ENCODE measurements at places on chromosomes 11 and 22.

- DNase-seq = no peak
Measured at GRCh38 chr22:36660510-36660840, 43.1 kb downstream of the CACNG2 start.

GRCh38 chr11:64449381-64450167 is 90.6 kb downstream of the RPS6KA4 start:
- peak; percentile 54 for DNase-seq

GRCh38 chr22:27630754-27631153 is 170.8 kb downstream of the MN1 start:
- DNase-seq = no peak

- no peak for DNase-seq
Measured at GRCh38 chr22:38831166-38831945, 12.5 kb downstream of the NPTXR start.

DNA sequence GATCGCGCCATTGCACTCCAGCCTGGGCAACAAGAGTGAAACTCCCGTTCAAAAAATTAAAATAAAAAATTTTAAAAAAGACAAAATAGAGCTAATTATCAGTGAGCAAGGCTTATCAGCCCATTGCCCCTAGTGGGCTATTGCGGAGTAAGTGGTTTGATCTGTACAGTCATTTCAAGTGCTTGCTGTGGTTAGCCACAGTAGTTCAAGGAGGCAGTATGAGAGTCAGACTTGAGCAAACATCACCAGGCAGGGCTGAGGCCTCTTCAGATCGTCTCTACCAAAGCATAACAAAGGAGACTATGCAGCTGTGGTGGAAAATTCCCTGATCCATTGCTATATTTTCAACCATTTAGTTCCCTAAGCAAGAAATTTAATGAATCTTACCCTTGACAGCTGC is 4.3 kb upstream of the SBF2 start:
- DNase-seq = no peak

GRCh38 chr11:43664295-43664694 is 16.2 kb upstream of the HSD17B12 start:
- no peak for DNase-seq

GRCh38 chr11:79686703-79687419 is 246.0 kb upstream of the TENM4 start:
- no peak for DNase-seq

DNA sequence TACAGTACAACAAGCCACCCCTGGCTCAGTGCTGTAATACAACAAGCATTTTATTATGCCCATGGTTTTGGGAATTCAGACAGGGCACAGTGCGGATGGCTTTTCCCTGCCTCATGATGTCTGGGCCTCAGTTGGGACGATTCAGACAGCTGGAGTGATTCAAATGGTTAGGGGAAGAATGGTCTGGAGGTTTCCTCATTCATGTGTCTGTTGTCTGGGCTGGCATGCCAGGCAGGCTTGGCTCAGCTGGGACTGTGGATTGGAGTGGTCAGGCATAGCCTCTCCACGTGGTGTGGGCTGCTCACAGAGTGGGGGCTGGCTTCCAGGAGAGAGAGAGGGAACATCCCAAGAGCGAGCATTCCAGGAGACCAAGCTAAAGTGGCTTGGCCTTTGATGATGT is 164.4 kb downstream of the C11orf91 start:
- DNase-seq = no peak

DNA sequence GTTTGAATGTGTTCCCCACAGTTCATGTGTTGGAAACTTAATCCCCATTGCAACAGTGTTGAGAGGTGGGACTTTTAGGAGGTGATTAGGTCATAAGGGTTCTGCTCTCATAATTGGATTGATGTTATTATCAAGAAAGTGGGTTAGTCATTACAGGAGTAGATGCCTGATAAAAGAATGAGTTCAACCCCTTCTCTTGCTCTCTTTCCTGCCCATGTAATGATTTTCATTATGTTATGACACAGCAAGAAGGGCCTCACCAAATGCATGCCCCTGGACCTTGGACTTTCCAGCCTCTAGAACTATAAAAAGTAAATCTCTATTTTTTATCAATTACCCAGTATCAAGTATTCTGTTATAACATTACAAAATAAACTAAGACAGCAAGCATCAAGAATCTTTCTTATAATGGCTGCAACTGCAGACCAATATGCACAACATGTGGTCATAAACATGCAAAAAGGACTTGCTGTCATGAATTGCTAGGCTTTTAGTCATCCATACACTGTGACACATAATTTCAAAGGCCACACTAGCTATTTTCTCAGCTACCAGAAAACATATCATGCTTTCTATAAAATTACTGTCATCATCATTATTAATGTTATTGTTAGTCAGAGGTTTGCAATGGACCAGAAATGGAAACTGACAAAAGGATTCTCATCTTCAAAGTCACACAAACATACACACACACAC is 99.9 kb upstream of the GUCY1A2 start:
- DNase-seq = no peak

GRCh38 chr22:22397292-22397870 is 111.2 kb downstream of the ZNF280B start:
- DNase-seq = no peak

DNA sequence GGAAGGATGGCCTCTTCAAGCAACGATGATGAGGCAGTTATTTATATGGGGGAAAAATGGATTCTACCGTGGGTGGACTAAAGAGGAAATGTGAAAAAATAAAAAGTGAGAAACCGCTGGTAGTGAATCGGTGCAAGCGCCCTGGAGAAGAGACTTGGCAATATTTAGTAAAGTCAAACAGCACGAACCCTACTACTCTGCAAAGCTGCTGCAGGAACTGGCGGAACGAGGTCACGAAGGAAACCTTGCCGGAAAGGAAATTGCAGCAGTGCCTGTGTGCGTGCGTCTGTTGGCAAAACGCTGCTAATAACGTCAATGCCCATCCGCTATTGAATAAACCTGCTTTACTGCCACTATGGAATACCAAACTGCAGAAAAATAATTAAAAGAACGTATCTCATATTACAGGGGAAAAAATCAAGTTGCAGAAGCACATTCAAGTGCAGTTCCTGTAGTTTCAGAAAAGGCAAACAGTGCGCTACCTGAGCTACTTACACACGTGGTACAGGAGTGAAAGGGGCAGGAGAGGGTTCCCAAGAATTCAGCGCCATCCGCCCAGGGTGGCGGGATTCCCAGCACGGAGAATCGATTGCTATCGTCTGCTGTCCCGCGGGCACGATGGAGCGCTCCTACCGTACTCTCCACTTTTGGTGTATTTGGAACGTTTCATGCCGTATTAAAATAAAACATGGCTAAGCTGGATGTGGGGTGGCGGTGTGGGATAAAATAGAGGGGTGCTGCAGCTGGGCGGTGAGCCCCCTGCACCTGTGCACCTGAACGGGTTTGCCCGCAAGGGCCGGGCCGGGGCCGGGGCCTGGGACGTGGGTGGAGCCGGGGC is 585 bp upstream of the NADSYN1 start:
- DNase-seq = no peak

GRCh38 chr11:9219572-9219971 is 45.6 kb downstream of the DENND5A start:
- DNase-seq = no peak

DNA sequence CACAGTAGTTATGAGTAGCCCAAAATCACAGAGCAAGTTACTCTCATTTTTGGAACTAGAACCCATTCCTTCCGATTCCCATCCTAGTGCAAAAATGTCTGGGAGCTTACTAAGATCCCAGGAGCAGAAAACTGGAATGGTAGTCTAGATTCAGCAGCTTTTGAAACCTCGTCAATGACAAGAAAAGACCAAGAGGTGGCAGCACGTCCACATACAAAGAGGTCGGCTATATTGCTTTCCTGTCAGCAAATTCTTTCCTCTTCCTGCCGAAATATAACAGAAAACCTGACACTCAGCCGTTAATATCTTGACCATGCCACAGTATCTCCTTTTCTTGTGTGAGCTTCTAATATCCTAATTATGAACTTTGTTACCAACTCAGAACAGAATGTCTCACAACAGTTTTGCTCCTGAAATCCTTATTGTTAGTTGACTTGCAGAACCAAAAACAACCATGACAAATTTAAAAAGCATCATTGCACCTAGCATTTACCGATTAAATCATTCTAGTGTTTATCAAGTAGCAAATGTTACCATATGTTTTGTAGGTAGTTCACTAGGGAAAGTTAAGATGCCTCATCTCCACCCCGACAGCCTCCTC is 92.8 kb upstream of the OR9G4 start:
- DNase-seq = no peak

GRCh38 chr22:25203082-25203481 is 3.4 kb downstream of the CRYBB3 start:
- DNase-seq = no peak

DNA sequence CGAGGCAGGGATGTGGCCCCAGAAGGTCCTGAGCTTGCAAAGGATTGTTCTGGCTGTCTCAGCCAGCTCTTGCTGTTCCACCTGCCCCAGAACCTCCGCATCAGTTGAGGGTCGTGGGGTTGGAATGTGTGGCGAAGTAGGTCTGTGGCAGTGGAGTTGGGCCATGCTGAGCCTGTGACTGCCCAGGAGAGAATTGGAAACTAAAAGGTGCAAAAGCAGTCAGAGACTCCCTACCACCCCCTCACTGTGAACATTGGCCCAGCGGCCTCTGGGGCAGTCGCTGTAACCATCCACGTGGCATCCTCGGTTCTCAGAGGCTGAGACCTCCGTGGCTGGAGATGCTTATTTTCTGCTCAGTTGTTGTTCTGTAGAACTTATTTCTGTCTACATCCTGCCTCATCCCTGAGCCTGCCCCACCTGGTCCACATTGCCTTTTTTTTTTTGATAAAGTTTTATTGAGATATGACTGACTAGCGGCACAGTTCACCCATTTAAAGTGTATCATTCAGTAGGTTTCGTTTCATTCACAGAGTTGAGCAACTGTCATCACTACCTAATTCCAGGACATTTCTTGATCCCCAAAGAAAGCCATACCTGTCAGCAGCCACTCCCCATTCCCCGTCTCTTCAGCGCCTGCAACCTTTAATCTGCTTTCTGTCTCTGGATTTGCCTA is 22.3 kb upstream of the DGCR8 start:
- DNase-seq = no peak

DNA sequence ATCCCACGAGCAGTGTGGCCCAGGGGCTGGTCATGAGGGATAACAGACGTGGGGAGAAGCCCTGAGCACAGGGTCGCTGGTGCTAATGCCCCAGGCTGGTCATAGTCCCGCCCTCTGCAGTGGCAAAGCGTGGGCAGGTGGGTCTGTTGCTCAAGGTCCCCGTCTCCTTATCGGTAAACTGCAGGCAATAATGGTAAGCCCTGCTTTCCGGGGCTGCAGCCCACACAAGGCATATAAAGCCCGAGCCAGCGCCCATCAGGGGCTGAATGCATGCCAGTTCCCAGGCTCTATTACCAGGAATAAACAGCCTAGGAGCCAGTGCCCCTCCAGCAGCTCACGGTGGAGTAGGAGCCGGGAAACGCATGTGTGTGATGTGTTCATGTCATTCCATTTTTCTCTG is 261.0 kb downstream of the BRD1 start:
- no peak for DNase-seq

GRCh38 chr22:45938913-45939312 is 38.0 kb downstream of the WNT7B start:
- DNase-seq = no peak

DNA sequence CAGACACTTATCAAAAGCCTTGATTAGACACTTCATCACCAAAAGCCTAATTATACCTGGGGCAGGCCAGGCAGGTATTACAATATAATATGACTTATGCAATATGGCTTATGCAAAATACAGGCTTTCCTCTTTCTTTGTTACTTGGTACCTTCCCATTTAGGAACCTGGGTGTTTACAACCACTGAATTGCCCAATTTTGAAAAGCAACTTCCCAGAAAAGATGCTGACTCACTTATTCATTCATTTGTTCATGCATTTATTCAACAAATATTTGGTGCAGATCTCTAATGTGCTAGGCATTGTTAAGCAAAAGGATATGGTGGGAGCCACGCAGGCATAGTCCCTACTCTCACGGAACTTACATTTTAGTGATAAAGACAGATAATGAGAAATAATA is 13.6 kb upstream of the JAML start:
- no peak for DNase-seq

- DNase-seq = no peak
Measured at GRCh38 chr22:41891407-41891806, 23.5 kb downstream of the SHISA8 start.

GRCh38 chr11:127098684-127099083 is 98.1 kb upstream of the KIRREL3 start:
- DNase-seq = no peak

DNA sequence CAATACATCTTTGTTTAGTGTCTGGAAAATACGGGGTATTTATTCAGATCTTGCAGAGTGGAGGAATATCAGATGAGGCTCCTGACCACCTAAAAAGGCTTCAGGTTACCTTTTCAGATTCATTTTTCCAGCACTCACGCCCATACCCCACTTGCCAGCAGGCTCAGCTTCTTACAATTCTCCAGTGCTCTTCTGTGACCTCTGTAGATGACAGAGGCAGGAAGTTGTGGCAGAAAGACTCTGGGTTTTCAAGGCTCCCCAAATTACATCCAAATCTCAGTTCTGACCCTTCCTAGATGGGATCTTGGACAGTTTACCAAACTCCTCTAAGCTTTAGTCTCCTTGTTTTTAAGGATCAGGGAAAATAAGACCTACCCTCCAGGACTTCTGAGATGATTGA is 61.1 kb downstream of the SYTL2 start:
- DNase-seq = no peak

GRCh38 chr22:38051900-38052862 is 5.0 kb upstream of the PICK1 start:
- peak; percentile 68 for DNase-seq

- no peak for DNase-seq
Measured at GRCh38 chr11:122869622-122870021, 12.9 kb upstream of the JHY start.

DNA sequence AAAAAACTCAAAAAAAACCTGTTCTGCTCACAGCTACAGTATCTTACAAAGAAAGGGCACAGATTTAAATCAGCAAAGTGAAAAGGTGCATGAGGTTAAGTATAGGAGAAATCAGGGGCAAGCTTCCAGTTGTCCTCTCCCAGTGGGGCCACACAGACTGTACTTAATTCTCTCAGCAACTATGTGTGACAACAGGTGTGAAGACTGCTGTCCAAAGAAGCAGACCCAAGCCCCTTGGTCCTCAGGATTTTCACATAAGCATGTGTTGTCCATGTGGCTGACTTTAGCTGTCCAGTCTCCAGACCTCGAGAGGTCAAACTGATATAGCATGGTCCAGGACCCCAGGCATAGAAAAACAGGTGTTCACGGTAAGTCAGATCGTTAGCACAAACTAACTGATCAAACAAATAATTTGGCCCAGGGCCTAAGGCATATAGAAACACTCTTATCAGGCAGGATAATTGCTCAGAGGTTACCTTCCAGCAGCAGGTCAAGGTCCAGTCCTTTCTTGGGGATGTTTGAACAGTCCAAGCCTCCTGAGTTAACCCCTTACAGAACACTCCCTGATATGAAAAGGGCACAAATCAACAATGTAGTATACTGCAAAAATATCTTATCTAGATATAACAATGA is 21.1 kb upstream of the CSTF3 start:
- no peak for DNase-seq

- no peak for DNase-seq
Measured at GRCh38 chr11:33334627-33335026, 77.4 kb downstream of the HIPK3 start.

GRCh38 chr11:12785901-12786300 is 111.7 kb downstream of the TEAD1 start:
- DNase-seq = no peak
